Adrenal gland (tissue), 19 donors: ENCODE measurements at places on chromosomes 2 and 18.

DNA sequence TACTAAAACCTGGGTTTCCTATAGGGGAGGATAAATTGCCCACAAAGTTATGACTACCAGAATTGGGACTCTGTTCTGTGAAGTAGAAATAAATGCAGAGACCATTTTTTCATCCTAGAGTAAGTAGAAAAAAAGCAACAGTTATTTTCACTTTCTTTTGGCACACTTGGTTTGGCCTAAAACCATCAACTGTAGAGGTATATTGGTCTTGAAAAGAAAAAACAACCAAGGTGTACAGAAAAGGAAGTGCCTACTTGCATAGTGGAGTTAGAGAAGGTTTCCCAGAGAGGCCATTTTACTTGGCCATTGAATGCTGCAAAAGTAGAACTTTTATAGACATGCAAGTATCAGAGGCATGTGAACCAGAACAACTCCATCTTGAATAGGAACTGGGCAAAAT lies 89.4 kb upstream of the TACR1 start:
- no peak for DNase-seq

- no peak for DNase-seq
Observed at GRCh38 chr2:129802290-129802689, 177.2 kb upstream of the RAB6C start.

GRCh38 chr2:238502088-238502810 lies 75.5 kb downstream of the ASB1 start:
- no peak for DNase-seq

- peak; percentile 64 for DNase-seq
Observed at GRCh38 chr2:71884303-71885042, 263.2 kb downstream of the CYP26B1 start.

- DNase-seq: no peak
Observed at GRCh38 chr2:80545420-80546210, 241.1 kb upstream of the LRRTM1 start.

GRCh38 chr18:27040796-27041195 lies 144.3 kb downstream of the CHST9 start:
- DNase-seq: no peak

DNA sequence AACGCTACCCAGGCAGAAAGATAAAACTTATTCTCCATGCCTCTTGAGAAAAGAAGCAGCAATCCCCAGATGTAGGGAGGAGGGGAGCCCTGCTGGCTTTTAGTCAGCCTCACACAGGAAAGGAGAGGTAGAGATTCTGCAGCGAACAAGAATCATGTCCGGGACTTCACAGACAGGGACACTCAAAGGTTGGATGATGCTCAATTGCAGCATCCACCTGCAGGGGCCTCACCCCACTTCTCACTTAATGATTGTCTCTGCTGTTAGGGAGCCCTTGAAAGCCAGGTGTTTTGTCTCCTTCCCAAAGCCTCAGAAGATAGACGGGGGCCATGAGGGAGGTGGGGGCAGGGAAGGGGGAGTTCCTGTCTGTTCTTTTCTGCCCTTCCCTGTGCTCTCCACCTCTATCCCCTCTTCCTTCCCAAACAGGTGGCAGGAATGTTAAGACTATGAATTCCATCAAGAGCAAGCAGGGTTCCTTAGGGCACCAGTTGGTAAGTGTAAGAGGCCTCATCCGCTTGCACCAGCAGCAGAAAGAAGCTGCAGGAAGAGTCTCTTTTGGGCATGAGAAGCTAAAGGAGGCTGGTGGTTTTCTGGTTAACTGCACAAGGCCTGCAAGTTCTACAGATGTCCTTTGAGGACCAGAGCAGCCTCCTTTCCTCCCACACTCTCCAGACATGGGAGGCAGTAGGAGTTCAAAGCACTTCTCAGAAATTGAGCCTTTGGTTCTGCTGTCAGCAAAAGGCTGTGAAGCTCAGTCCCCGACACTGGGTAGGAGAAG lies 154.7 kb upstream of the TNP1 start:
- no peak for DNase-seq

GRCh38 chr2:20661421-20662307 lies 5.3 kb upstream of the GDF7 start:
- peak; percentile 57 for DNase-seq

DNA sequence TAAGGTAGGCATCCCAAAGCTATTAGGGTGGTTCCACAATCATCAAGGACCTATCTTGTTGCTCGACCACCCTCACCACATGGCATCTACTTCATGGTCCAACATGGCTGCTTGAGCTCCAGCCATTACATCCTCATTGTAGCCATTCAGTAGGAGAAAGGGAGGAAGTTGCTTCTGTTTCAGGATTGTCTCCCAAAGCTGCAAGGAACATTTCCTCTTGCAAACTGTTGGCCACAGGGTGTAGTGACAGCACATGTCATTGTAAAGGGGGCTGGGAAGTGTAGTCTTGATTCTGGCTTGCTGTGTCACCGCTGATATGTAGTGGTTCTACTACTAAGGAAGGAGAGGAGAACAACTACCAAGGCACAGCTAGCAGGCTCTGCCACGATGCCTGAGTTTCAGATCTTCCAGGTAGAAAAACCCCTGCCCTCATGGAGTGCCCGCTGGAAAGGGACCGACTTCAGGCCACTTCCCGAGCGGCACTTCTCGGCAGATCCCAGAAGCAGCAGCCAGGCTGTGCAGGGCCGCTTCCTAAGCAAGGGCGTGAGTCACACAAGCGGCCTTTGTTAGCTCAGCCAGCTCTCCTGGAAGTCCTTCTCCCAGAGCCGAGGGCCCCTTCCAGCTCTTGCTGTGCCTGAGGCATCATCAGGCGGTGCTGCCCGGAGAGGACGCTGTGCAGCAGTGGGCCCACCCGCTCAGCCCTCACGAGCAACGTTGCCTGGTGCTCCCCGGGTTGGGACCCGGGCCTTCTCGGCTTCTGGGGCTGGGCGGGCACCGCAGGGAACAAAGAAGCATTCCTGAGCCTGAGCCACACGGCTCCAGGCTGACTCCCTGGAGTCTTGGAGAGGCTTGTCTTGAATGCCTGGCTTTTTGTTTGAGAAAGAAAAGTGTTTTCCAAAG lies 58.2 kb downstream of the HS6ST1 start:
- DNase-seq: peak; percentile 89

DNA sequence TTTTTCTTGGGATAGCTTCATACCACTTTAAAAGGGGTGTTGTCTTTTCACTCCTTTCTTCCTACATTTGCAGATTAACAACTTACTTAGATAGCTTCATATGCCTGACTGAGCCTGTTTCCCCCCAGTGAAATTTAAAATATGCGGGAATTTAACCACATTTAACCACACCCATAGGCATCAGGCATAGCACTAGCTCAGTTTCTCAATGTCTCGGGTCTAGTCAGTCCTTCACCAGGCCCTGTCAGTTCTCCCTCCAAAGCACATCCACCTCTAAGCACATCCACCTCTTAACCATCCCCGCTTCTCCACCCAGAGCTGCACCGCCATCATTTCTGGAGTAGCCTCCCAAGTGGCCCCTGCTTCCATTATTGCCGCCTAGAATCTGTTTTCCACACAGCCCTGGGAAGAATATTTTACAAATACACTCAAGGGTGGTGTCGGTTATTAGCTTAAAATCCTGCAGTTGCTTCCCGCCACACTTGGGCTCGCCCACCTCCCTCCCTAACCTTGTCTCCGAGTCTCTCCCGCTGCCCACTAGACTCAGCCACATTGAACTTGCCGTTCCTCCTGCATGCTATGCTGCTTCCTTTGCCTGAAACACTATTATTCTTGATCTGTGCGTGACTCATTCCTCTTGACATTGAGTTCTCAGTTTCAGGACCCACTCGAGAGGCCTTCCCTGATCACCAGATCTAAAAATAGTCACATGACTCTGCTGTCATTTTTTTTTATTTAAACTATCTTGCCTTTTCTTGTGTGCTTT lies 68.3 kb downstream of the SPTBN1 start:
- DNase-seq: peak; percentile 74

DNA sequence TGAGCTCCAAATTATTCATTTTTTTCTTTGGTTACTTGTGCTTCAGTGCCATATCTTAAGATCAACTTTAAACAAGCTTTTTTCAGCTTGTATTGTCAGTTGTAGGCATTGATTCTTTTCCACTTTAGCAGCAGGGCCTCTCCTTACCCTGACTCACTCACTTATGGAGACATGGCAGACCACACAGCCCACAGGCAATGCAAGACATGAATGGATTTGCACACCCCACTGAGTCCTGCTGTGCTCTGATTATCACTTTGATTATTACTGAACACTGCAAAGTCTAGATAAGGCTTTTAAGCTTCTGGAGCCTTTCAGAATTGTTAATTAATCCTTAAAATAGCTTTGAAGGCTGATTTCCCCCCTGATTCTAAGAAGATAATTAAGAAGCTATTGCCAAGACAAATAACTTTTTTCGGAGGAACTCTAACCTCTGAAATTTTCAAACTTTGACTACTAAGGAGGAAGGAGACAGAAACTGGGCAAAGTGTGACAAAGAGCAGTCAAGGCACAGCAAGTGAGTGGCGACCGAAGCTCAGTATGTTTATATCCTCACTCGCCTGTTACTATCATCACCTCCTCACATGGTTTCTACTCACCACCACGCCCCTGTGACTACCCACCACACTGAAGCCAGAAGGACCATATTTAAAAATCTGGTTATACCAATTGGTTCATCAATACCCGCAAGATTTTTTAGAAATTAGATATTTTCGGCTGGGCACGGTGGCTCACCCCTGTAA lies 43.3 kb downstream of the CACNB4 start:
- no peak for DNase-seq

DNA sequence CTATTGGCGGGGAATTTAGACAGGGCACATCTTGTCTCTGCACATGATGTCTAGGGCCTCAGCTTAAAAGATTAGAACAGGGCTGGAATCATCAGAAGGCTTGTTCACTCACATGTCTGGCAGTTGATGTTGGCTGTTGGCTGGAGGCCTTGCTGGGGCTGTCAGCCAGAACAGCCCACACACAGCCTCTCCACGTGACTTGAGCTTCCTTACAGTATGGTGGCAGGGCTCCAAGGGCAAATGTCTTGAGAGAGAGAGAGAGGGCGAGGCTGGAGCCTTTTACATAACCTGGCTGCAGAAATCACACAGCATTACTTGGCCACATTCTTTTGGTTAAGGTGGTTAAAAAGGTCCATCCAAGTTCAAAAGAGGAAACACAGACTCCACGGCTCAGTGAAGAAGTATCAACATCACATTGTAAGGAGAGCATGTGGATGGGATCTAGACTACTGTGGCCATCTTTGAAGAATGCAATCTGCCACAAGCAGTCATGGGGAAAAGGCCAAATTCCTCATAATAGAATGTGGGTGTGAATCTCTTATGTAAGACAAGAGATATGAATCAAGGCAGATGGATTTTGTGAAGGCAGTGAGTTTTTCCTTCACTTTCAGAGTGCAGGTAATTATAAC lies 30.4 kb downstream of the SRSF7 start:
- DNase-seq: peak; percentile 94

- DNase-seq: no peak
Observed at GRCh38 chr2:231287696-231288095, 89.3 kb downstream of the ARMC9 start.

- no peak for DNase-seq
Observed at GRCh38 chr2:11514081-11514730, 19.6 kb upstream of the GREB1 start.

DNA sequence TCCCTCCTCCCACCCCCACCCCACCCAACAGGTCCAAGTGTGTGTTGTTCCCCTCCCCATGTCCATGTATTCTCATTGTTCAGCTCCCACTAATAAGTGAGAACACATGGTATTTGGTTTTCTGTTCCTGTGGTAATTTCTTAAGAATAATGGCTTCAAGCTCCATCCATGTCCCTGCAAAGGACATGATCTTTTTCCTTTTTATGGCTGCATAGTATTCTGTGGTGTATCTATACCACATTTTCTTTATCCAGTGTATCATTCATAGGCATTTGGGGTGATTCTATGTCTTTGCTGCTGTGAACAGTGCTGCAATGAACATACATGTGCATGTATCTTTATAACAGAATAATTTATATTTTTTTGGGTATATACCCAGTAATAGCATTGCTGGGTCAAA lies 12.3 kb upstream of the ASAP2 start:
- DNase-seq: no peak

DNA sequence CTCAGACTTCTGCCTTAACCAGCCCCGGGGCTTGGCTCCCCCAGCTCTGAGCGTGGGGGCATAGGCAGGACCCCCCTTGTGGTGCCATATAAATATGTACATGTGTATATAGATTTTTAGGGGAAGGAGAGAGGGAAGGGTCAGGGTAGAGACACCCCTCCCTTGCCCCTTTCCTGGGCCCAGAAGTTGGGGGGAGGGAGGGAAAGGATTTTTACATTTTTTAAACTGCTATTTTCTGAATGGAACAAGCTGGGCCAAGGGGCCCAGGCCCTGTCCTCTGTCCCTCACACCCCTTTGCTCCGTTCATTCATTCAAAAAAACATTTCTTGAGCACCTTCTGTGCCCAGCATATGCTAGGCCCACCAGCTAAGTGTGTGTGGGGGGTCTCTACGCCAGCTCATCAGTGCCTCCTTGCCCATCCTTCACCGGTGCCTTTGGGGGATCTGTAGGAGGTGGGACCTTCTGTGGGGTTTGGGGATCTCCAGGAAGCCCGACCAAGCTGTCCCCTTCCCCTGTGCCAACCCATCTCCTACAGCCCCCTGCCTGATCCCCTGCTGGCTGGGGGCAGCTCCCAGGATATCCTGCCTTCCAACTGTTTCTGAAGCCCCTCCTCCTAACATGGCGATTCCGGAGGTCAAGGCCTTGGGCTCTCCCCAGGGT lies 5.5 kb downstream of the CTDSP1 start:
- peak; percentile 47 for DNase-seq

- DNase-seq: peak; percentile 64
Observed at GRCh38 chr2:23939987-23940717, at the start of gene UBXN2A. Gene UBXN2A (plus strand): TSS chr2:23940463. CDS start chr2:23958315, 17,852 bp downstream.

DNA sequence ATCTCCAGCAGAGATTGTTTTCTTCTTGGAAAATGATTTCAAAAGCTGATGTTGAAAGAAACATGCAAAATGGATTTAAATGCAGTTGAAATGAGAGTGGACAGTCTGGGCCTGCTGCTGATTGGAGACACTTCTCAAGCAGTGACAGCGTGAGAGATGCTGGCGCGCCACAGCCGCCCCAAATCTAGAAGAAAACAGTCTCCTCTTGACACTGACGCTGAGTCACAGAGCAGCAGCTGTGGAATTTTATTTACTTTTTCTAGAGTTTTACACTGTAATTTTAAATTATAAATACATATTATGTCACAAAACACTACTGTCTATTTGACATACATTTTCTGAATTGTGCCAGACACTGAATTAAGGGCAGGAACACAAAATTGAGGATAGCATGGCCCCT lies 121.8 kb upstream of the TMEM200C start:
- DNase-seq: no peak

- peak; percentile 48 for DNase-seq
Observed at GRCh38 chr2:119011162-119011909, 69.3 kb downstream of the MARCO start.
